ENCODE measurements at places on chromosomes 1 and 21.

- no peak for DNase-seq
Measured at GRCh38 chr1:37257646-37258045, 216.7 kb upstream of the ZC3H12A start.

DNA sequence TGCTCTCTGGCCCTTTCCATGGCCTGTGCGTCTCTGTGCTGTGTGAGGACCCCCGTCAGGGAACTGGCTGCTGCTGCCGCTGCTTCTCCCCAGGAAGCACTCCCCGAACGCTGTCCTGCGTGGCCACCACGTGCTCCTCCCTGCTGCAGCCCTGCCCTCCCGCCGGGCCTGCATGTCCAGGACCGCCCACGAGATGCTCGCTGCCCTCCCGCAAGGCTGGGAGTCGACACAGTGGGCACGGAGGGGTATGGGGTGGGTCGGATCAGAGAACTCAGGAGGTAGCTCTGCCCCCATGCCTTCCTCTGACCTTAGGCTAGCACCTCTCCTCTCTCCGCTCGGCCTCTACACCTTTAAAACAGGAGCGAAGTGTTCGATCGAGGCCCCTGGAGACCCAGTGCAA lies 171.9 kb upstream of the AJAP1 start:
- DNase-seq = no peak

DNA sequence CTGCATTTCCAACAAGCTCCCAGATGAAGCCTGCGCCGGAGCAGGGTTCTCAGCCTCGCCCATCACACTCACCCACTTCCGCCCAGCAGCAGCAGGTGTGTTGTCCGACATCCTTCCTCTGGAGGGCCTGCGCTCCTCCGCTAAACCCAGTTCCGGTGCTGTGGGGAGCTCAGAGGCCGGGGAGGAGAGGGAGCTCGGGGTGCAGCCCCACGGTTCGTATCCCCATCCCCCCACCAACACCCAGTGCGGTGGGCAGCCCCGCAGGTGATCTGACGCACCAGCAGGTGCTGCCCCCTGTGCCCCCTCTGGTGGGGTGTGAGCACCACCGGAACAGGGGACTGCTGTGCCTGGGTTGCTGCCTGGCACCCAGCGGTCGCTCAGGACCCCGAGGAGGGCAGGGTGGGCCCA lies 3.4 kb upstream of the PEX10 start:
- DNase-seq = peak; percentile 78

DNA sequence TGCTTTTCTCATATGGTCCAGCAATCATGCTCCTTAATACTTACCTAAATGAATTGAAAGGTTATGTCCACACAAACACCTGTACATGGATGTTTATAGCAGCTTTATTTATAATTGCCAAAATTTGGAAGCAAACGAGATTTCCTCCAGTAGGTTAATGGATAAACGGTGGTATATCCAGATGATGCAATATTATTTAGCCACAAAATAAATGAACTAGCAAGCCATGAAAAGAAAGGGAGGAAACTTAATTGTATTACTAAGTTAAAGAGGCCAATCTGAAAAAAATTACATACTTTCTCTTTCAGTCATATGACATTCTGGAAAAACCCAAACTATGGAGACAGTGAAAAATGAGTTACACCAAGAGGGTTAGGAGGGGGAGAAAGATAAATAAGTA lies 76.3 kb upstream of the LRRC7 start:
- no peak for DNase-seq

GRCh38 chr21:34807881-34808568 lies 139.2 kb downstream of the CLIC6 start:
- DNase-seq = no peak

DNA sequence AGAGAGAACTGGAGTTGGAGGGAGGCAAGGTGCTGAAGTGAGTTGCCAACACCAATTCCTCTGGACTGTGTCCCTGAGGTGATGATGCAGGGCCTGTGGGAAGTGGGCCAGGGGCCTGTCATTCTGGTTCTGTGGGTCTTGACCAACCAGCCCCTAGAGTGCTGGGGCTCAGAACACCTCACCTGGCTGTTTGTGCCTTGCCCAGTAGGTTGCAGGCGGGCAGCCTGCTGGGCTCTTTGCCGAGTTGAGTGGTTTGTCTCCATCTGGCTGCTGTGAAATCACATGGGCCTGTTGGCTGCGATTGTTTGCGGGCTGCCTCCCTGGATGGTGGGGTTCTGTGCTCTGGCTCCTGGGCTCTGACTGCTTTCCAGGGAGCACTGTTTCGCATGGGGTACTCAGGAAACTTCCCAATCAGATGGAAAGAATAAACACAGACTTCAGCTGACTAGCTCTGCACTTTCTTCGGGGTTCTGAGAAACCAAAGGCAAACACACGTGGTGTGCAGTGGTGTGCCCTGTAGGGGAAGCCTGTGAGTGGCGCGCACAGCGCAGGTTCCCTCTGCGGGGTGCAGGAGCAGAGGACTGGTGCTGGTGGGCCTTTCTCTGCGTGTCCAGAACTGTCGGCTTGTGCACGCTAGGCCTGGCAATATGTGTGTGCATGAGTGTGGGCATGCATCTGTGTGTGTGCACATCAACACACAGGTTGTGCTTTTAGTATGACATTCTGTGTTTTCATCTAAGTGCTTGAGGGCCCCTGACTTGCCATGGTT lies 95.1 kb downstream of the RHOU start:
- DNase-seq = no peak

- no peak for DNase-seq
Measured at GRCh38 chr1:245277276-245277675, 122.5 kb downstream of the KIF26B start.

- no peak for DNase-seq
Measured at GRCh38 chr1:243605604-243606003, 244.4 kb downstream of the AKT3 start.

DNA sequence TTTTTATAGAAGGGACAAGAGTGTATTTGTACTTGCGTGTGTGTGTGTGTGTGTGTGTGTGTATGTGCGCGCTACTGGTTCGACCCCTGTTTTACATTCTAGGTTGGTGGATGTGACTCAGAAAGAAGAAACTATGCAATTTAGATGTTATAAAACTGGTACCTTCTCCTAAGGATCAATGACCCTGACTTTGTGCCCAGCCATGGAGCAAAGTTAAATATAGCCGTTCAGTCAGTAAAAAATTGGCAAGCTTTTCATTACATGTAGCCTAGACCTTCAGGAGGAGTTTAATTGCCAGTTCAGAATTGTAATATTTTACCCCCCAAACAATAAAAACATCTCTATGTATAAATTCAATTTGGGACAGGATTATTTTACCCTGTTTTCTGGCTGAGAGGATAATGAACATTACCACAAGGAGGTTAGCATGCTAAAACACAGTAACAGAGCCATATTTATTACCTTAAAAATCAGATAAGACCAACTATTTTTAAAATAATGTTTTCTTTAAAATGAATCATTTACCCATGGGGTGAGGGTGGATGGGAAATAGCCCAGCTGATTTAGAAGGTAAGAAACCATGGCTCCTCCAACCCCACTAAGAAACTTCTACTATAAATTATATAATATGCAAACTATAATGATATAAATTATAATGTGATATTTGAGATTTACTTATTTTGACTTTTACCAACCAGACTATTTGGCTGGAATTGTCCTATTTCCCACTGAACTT lies 33.5 kb upstream of the MTR start:
- DNase-seq = no peak

GRCh38 chr1:45512641-45513054 lies 9.0 kb downstream of the PRDX1 start:
- peak; percentile 50 for DNase-seq

DNA sequence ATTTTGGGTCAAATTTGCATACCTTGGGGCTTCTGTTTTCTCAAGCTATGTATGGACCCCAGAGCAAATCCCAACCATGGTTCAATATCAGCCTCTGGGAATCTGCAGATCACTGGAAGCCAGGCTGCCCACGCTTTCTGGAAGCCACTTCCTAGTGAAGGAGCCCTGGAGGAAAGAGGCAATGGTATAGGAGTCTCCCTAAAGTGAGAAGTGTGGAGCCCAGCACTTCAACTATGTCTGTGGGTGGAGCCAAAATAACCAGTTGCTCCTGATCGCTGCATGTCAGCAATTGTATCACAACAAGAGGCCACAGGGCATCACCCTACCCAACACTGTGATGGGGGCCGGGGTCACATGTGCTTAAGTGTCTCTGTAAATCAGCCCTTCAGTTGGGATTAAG lies 26.9 kb downstream of the ETS2 start:
- no peak for DNase-seq

DNA sequence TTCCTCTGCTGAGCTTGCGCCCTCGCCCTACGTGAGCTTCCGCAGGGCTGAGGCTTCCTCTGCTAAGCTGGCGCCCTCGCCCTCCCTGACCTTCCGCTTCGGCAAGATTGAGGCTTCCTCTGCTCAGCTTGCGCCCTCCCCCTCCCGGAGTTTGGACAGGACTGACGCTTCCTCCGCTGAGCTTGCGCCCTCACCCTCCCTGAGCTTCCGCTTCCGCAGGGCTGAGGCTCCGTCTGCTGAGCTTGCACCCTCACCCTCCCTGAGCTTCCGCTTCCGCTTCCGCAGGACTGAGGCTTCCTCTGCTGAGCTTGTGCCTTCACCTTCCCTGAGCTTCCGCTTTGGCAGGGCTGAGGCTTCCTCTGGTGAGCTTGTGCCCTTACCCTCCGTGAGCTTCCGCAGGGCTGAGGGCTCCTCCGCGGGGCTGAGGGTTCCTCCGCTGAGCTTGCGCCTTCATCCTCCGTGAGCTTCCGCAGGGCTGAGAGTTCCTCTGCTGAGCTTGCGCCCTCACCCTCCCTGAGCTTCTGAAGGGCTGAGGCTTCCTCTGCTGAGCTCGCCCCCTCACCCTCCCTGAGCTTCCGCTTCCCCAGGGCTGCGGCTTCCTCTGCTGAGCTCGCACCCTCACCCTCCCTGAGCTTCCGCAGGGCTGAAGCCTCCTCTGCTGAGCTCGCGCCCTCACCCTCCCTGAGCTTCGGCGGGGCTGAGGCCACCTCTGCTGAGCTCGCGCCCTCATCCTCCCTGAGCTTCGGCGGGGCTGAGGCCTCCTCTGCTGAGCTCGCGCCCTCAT lies 753.6 kb upstream of the TPTE start:
- DNase-seq = no peak

GRCh38 chr1:2962541-2962940 lies 58.7 kb upstream of the ACTRT2 start:
- no peak for DNase-seq

DNA sequence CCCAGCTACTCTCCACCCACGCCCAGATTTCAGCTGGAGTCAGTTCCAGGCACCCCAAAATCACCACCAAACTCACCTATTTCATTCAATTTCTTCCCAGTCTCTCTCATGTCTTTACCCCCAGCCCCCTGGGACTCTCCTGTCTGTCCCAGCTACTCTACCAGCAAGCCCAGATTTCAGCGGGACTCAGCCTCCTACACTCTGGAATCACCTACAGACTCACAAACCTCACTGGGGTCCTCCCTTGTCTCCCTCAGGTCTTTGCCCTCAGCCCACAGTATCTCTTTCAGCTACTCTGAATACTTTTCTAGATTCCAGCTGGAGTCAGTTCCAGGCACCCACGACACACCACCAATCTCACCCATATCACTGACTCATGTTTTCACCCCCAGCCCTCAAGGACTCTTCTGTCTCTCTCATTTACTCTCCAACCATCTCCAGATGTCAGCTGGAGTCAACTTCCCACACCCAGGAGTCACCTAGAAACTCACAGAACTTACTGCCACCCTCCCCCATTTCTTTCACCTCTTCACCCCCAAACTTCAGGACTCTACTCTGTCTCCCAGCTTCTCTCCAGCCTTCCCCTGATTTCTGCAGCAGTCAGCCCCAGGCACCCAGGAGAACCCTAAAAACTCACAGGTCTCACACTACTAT lies 1529.3 kb upstream of the TPTE start:
- DNase-seq = no peak

DNA sequence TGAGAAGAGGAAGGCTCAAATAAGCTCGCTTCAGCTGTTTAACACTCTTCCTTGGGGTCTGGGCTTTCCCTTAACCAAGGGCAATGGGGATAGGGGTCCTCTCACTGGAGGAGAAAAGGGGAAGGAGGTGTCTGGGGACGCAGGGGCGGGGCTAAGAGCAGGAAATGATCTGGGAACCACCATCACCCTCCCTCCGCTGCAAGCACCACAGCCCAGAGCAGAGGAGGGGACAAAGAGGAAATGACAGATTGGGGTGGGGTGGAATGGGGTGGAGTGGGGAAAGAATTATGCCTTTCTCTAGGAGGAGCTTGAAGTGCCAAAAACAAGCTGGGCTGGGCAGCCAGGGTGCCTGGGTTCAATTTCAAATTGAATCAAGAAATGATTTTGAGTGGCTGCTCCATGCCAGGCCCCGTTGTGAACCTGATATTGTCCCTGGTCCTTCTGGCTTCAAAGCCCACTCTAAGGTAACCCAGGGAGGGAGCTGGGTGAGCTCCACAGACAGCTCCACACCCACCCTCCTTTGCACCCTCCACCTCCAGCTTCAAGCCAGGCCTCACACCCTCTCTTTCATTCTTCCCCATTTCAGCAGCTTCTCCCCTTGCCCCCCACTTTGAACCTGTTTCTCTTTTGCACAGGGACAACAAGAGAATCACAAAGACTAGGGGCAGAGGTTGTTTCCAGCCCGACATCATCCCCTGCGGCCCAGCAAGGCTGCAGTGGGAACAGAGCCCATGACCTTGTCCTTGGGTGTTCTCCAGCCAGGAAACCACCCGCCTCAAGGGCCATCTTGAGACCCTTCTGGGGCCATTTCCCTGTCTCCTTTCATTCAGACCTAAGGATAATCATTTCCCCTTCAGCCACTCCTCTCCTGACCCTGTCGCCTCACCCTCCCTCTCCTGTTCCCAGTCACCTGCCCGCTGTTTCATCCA lies 1.1 kb downstream of the ARHGAP30 start:
- peak; percentile 88 for DNase-seq

DNA sequence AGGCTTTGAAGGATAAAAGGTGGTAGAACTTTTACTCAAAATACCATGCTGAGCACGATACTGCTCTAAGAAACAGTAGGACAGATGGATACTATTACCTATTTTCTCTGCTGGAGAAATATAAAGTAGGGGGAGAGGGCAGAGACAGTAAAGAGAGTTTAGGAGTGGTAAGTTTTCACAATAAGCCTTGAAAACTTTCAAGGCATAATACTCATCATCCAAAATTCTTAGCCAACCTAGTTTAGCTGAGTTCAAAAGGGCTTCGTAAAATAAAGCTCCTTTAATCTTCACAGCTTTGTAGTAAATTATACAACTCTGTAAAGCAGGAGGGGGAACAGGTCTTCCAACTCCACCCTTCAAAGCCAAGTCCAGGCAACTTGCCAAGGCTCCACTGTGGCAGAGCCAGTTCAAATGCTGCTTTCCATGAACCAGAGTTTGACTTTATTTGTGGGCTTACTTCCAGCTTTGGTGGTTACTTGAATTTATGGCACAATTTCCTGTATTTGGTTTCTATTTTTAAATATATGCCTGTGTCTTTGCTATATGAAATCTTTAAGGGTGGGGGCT lies 15.5 kb downstream of the TEX38 start:
- DNase-seq = no peak

- DNase-seq = no peak
Measured at GRCh38 chr1:195594322-195594721, 1013.9 kb downstream of the KCNT2 start.

GRCh38 chr1:45014321-45015028 lies 2.4 kb downstream of the UROD start:
- DNase-seq = peak; percentile 76

DNA sequence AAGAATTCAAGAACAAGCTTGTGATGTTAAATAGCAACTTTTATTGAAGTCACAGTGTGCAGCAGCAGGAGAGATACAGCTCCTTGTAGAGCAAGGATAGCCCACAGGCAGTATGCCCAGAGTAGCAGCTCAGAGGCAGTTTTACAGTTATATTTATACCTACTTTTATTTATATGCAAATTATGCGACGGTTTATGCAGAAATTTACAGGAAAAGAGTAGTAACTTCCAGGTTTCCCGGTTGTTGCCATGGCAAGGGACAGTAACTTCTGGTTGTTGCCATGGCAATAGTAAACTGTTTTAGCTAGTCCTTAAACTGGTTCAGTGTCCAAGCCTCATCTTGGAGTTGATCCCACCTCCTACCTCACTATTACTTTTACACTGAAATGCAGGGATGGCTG lies 344.6 kb upstream of the LYPLAL1 start:
- DNase-seq = no peak
